ENCODE measurements at places on chromosomes 3 and 15. TPM values are rescaled to one million over a fixed set of nuclear protein-coding genes. Genes with fewer than 3 reads are reported as not detected.
A peak's percentile ranks its signal among the peaks of the same experiment; 100 is the strongest.

CYP8B1 gene
- not detected for total RNA-seq

GOLGA6L7 gene
- total RNA-seq: not detected

- DNase-seq: no peak
These were observed 60.4 kb upstream of the TRPM1 start for GRCh38 chr15:31161951-31162350.

- peak; percentile 39 for DNase-seq
These were observed 7.7 kb downstream of the BCL6 start for GRCh38 chr3:187737368-187738070.

DNA sequence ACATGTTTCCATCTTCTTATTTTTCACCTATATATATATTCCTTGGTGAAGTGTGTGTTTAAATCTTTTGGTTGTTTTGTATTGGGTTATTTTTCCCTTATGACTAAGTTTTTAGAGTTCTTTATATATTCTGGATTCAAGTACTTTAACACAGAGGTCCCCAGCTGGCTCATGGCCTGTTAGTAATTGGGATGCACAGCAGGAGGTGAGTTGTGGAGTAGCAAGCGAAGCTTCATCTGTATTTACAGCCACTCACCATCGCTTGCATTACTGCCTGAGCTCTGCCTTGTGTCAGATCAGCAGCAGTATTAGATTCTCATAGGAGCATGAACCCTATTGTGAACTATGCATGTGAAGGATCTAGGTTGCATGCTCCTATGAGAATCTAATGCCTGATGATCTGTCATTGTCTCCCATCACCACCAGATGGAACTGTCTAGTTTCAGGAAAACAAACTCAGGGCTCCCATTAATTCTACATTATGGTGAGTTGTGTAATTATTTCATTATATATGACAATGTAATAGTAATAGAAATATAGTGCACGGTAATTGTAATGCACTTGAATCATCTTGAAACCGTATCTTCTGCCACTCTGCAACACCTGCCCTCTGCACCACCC lies 151.6 kb downstream of the RSRC1 start:
- DNase-seq: no peak

- DNase-seq: no peak
These were observed 39.9 kb downstream of the TICRR start for GRCh38 chr15:89615135-89615534.

ZNF501 gene
- 4.2 TPM for total RNA-seq

DNA sequence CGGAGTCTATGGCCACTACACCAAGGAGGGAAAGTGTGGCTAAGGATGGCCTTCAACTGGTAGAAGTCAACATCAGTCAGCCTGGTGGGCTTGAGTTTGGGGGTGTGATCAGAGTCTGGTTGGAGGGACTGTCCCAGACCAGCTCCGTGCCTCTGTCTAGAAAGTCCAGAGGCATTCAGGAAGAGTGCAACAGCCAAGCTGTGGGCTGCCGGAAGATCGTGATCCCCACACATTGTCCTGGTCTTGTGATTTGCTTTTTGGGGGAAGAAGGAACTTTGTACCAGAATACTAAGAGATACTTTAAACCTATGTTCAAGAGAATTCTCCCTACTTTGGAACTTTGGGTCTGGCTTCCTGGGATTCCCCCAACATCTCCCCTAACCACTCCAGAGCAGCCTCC lies 47.8 kb upstream of the VPS8 start:
- no peak for DNase-seq

GRCh38 chr3:40613306-40613705 lies 88.5 kb downstream of the ZNF621 start:
- DNase-seq: no peak

MUSTN1 gene
- 0.85 TPM for total RNA-seq

GRCh38 chr3:197227780-197228574 lies 70.4 kb downstream of the DLG1 start:
- no peak for DNase-seq

- DNase-seq: no peak
These were observed 1.5 kb upstream of the HEG1 start for GRCh38 chr3:125057186-125057850.

SPINT1 gene
- total RNA-seq: 9.2 TPM

- no peak for DNase-seq
These were observed 1.1 kb downstream of the RIOX2 start for GRCh38 chr3:97970956-97971620.

TEX264 gene
- 38.4 TPM for total RNA-seq

GRCh38 chr3:33030246-33030645 lies 66.7 kb downstream of the GLB1 start:
- no peak for DNase-seq

CCDC12 gene
- 47.4 TPM for total RNA-seq

DNA sequence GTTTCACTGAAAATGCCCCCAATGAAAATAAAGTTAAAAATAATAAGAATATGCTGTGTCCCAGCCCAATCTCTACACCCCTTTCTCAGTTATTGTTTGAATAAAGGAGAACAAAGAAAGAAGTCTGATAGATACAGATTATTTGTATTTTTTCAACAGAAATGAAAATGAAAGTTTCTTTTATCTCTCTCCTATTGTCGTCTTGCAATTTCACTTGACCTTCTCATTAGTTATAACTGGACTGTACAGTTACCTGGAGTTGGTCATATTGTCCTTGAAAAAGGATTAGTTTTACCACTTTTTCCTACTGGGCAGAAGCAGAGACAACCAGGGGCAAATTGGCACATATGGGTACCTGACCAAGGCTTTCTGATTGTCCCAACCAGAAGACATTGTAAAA lies 440.0 kb downstream of the PDCD6IP start:
- DNase-seq: no peak

- DNase-seq: no peak
These were observed 241.4 kb downstream of the EDEM1 start for GRCh38 chr3:5428607-5429516.

DNA sequence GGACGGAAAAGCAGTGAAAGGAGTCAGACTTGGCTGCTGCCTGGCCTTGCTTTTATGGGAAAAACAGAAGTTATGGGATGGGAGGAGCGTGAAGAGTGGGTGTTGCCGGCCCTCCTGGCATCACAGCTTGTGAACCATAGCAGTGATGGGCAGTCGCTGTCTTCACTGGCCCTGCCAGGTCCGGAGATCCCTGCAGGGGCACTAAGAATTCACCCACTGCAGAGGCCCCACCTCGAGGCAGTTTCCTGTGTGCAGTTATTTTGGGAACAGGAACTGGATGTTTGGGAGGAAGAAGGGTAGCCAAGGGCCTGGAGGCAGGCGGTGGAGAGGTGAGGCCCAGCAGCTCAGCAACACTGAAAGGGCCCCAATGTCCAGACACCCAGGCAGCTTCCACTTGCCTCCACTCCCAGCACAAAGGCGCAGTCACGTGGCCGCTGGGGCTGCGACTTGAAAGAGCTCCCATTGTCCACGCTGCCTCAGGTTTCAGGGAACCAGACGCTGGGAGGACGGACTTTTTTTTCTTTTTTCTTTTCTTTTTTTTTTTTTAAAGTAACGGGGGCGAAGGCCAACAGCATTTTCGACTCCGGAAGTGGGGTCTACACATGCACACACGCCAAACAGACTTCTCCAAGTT lies 255.6 kb downstream of the ZNF621 start:
- no peak for DNase-seq

GRCh38 chr3:4853749-4854140 lies 125.5 kb upstream of the BHLHE40 start:
- no peak for DNase-seq

GRCh38 chr3:159252274-159252673 lies 450.4 kb downstream of the MFSD1 start:
- no peak for DNase-seq

DNA sequence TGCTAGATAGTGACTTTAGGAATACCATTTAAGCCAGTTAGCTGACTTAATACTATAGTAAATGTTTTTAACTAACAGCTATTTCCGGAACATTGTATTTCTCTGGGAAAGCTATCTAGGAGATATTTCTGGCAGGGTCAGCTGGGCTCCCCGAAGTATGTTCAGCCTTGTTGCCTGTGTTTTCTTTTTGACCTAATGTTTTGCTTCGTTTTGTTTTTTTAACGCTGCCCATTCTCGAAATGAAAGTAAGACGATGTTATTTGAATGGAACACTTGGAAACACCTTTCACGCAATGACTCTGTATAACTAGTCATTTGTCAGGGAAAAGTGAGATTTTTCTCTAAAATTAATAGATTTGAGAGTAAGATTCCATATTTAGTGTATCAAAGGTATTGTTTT lies 702.9 kb upstream of the NAALADL2 start:
- DNase-seq: no peak

CEP19 gene
- 8.5 TPM for total RNA-seq

- DNase-seq: no peak
These were observed 76.2 kb downstream of the COL8A1 start for GRCh38 chr3:99714575-99714974.

NUTM1 gene
- total RNA-seq: not detected

GRCh38 chr3:32963871-32964270 lies 12.4 kb downstream of the CCR4 start:
- no peak for DNase-seq

IFT80 gene
- 36.7 TPM for total RNA-seq

MCF2L2 gene
- total RNA-seq: 1.1 TPM

DNA sequence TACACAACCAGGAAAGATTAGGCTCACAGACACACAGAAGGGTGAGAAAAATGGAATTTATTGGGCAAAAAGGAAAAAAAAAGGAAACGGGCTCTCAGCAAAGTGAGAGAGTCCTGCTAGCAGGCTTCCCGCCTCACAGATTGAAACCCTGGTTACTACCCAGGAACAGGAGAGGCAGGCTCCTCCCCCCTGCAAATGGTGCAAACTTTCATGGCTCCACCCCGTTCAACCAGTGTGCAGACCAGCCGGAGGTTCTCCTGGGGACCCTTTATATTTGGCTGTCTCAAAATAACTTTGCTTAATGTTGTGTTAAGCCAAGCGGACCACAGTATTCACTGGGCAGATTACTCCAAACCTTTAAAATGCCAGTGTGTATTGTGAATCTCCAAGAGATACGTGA lies 40.3 kb downstream of the IL1RAP start:
- no peak for DNase-seq

- DNase-seq: no peak
These were observed 279.8 kb downstream of the ADAMTS17 start for GRCh38 chr15:100061944-100062343.

CFAP100 gene
- not detected for total RNA-seq

- DNase-seq: no peak
These were observed 132.2 kb downstream of the OSBPL10 start for GRCh38 chr3:31848911-31849310.

- DNase-seq: no peak
These were observed 686.5 kb downstream of the IGSF11 start for GRCh38 chr3:118348169-118348557.

ATP10A gene
- 2.4 TPM for total RNA-seq

LEO1 gene
- 26.8 TPM for total RNA-seq

DNA sequence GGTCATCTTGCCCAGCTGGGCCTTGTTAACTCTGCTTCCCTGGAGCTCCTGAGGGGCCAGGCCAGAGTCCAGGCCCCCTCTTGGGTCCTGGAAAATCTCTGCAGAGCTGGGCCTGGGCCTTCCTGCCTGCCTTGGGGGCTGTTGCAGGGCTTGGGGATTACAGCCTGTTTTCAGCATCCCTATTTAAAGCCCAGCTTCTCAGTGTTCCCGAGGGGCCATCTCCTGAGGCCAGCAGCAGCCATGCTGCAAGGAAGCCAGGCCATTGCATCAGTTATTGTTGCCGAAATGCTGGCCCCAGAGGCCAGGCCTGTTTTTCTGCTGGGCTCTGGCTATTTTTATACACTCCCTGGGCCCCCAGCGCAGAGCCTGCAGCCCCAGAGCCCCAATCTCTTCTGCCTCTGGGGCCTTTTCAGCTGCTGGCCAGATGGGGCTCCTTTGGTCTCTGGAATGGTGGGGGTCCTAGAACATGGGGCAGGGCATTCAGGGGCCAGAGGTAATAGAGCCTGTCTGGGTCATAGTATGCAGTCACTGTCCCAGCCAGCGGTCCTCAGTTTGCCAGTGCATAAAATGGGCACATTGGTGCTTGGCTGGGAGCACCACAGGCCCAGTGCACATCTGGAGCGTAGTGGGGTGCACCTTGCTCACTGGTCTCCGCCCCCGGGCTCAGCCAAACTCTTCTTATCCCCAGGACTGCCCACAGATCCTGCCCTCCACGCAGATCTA lies 28.5 kb downstream of the PLXNA1 start:
- no peak for DNase-seq

- no peak for DNase-seq
These were observed 26.2 kb downstream of the KIF7 start for GRCh38 chr15:89628806-89629715.

- no peak for DNase-seq
These were observed 8.8 kb downstream of the RPL32 start for GRCh38 chr3:12832350-12833221.

HTR3E gene
- not detected for total RNA-seq

GRCh38 chr3:27561576-27561975 lies 77.4 kb upstream of the SLC4A7 start:
- no peak for DNase-seq

DNA sequence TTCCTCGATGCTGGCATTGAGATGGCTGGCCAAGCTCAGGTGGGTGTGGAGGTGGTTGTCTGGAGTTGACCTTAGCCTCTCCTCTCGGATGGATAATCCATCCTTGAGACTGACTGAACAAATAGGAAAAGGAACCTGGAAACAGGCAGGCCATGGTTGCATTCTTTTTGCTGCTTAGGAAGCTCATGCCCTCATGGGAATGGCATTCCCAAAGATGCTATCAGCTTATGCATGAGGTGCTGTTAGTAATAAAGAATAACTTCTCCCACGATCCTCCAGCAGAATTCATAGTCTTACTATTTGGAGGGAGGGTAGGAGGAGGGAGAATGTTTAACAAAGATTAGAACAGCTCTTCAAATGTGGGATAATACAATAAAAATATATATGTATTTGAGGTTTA lies 303.0 kb upstream of the TPM1 start:
- no peak for DNase-seq

GALNT15 gene
- 2.6 TPM for total RNA-seq
